Natural killer cell treated with Interleukin-12 subunit alpha and Interleukin-12 subunit beta and Interleukin-15 and Interleukin-18, amount 100 ng/mL, for 72 hours (primary cell): ENCODE measurements at places on chromosomes 2 and 18. TPM values are rescaled to one million over a fixed set of nuclear protein-coding genes. Genes with fewer than 3 reads are reported as not detected.

- H3K4me3 ChIP-seq: no peak overlapping the region
- peaks cover 5% of the 10 kb centered on the region for H3K36me3 ChIP-seq
- no peaks in the 10 kb centered on the region for H3K4me1 ChIP-seq
- H3K27me3 ChIP-seq: no peaks in the 10 kb centered on the region
Observed at GRCh38 chr2:79713131-79713785, 200.4 kb downstream of the CTNNA2 start.

DNA sequence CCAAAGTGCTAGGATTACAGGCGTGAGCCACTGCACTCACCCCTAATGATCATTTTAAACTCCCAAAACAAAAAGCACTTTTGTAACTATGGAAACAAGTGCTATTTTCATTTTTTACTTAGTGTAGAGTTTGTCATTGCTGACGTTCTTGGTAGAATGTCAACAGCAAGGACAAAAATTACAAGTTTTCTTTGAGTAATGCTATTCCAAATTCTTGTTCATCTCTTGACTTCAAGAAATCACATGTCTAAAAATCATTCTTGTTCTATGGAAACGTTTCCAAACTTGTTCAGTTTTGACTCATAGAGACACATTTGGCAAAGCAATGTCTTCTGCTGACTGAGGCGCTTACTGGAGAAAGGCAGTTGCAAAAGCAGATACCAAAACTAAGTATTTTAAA is 82.6 kb downstream of the MBP start:
- H3K27ac ChIP-seq: peak overlapping the region; percentile 37
- peaks cover 45% of the 10 kb centered on the region for H3K4me1 ChIP-seq
- H3K4me3 ChIP-seq: no peak overlapping the region
- H3K36me3 ChIP-seq: peaks cover 4% of the 10 kb centered on the region
- H3K27me3 ChIP-seq: no peaks in the 10 kb centered on the region

- H3K27me3 ChIP-seq: peaks cover 5% of the 10 kb centered on the region
- H3K4me3 ChIP-seq: no peak overlapping the region
- peaks cover 14% of the 10 kb centered on the region for H3K4me1 ChIP-seq
- no peak overlapping the region for H3K27ac ChIP-seq
Observed at GRCh38 chr18:13131283-13131682, 87.3 kb upstream of the LDLRAD4 start.

- peaks cover 38% of the 10 kb centered on the region for H3K27me3 ChIP-seq
- no peak overlapping the region for H3K4me3 ChIP-seq
- H3K4me1 ChIP-seq: peaks cover 2% of the 10 kb centered on the region
- no peak overlapping the region for H3K27ac ChIP-seq
- no peaks in the 10 kb centered on the region for H3K36me3 ChIP-seq
Observed at GRCh38 chr2:128663371-128664050, 344.8 kb upstream of the HS6ST1 start.

- H3K4me3 ChIP-seq: no peak overlapping the region
- DNase-seq: no peak
- H3K4me1 ChIP-seq: no peaks in the 10 kb centered on the region
- H3K27me3 ChIP-seq: no peaks in the 10 kb centered on the region
- no peaks in the 10 kb centered on the region for H3K36me3 ChIP-seq
- no peak overlapping the region for H3K27ac ChIP-seq
Observed at GRCh38 chr2:194992648-194993047, 664.4 kb upstream of the SLC39A10 start.

DNA sequence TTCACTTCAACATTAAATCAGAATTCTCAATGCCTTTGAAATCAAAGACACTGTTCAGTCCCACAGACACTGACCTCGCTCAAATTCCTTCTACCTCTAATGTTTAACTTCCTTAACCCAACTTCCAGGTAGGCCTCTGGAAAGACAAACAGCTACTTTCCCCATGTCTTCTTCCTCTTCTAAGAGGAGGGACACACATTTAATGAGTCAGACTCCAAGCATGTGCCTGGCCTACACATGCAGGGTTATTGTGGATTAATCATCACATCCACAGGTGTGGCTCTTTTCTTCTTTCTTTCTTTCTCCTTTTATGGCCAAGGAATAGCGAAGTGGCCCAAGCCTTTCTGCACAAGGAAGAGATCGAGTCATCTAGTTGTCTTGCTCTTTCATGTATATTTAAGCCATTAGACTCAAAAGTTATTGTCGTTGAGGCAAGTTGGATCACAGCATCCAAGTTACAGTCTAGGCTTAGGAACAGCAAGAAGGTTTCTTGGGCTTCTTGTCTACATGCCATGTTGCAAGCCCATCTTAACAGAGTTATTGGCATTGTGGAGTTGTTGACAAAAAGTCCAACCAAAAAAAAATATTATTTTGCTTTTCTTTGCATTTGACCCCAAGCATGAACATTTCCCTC is 387.8 kb downstream of the IRS1 start:
- H3K4me1 ChIP-seq: no peaks in the 10 kb centered on the region
- no peaks in the 10 kb centered on the region for H3K27me3 ChIP-seq
- no peaks in the 10 kb centered on the region for H3K36me3 ChIP-seq
- no peak overlapping the region for H3K27ac ChIP-seq

DNA sequence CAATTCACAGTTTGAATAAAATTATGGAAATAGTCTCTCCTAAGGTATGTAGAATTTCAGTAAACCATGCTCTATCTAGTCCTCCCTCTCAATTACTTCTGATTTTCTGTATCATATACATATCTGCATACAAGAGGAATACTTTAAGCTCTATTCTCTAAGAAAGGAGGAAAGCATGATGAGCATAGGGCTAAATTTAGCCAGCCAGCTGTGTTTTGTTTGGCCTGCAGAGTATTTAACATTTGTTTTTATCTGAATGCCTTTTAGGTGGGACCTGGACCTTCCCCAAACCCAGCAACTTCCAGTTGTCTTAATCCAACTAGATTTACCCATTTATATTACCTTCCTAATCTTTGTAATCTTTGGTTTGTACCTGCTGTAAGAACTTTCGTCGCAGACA is 42.2 kb upstream of the FAM117B start:
- no peak overlapping the region for H3K4me3 ChIP-seq
- DNase-seq: no peak
- peaks cover 5% of the 10 kb centered on the region for H3K4me1 ChIP-seq
- H3K27me3 ChIP-seq: peaks cover 8% of the 10 kb centered on the region
- no peak overlapping the region for H3K27ac ChIP-seq
- no peaks in the 10 kb centered on the region for H3K36me3 ChIP-seq

The DNAJC5G gene
- not detected for total RNA-seq

DNA sequence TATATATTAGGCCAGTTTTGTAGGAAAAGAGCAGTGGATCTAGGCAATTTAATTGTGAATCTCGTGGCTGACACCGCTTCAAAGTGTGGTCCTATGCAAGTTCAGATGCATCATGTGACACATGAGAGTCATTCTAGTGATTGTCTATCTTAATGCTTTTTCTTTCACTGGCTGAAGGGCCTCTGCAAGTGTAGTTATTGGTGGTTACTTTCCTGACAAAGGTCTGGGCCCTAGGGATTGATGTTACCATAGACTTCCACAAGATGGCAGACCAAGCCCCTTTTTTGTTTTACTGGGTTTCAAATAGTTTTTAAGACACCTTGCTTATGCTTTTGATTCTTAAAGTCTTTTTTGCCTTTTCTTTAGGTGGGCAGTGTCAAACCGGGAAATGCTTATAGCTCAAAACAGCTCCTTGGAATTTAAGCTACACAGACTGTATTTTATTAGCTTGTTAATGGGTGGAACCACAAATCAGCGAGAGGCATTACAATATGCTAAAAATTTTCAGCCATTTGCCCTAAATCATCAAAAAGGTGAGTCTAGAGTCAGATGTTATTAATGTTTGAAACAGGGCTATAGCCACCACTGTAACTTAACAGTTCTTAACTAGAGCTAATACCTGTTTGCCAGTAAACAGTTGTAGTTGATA is 25.9 kb downstream of the CD8A start:
- no peak for DNase-seq
- H3K27me3 ChIP-seq: no peaks in the 10 kb centered on the region
- H3K36me3 ChIP-seq: no peaks in the 10 kb centered on the region
- no peak overlapping the region for H3K4me3 ChIP-seq
- peak overlapping the region; percentile 44 for H3K27ac ChIP-seq

GRCh38 chr2:205717175-205717846 is 35.0 kb downstream of the NRP2 start:
- H3K27ac ChIP-seq: no peak overlapping the region
- no peak overlapping the region for H3K4me3 ChIP-seq
- peaks cover 10% of the 10 kb centered on the region for H3K27me3 ChIP-seq
- no peaks in the 10 kb centered on the region for H3K36me3 ChIP-seq
- no peaks in the 10 kb centered on the region for H3K4me1 ChIP-seq

DNA sequence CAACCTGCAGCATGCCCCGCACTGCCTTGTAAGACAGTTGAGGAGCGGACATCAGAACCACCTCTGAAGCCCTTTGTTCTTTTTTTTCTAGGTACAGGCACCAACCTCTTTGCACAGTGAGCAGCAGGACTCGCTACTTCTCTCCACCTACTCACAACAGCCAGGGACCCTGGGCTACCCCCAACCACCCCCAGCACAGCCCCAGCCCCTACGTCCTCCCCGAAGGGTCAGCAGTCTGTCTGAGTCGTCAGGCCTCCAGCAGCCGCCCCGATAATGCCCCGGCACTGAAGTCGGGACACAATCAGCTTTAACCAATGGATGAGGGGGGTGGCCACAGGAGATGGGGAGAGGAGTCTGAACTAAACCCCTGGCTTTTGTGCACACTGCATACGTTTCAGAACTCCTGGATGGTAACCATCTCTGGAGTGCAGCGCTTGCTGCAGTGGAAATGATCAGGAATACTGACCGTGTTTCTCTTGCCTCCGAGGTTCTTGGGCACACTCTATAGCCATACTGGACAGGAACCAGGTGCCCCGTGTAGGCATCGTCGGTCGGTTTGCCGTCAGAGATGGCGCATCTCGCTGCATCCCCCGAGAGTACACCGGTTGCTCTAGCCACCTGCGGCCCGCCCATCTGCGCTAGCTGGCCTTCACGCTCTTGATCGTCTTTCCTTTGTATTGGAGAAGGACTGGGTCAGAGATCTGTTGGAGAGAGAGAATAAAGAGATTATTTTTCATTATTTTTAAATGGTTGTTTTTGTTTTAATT is 6.6 kb upstream of the RPL31 start:
- no peak overlapping the region for H3K4me3 ChIP-seq
- DNase-seq: no peak
- H3K27ac ChIP-seq: no peak overlapping the region
- H3K36me3 ChIP-seq: no peaks in the 10 kb centered on the region

- H3K36me3 ChIP-seq: no peaks in the 10 kb centered on the region
- H3K4me1 ChIP-seq: no peaks in the 10 kb centered on the region
- DNase-seq: no peak
- no peak overlapping the region for H3K27ac ChIP-seq
- H3K27me3 ChIP-seq: peaks cover 6% of the 10 kb centered on the region
Observed at GRCh38 chr2:71945603-71945959, 202.1 kb downstream of the CYP26B1 start.
